DMS153 (cell line): ENCODE measurements at places on chromosomes 2 and 18.

DNA sequence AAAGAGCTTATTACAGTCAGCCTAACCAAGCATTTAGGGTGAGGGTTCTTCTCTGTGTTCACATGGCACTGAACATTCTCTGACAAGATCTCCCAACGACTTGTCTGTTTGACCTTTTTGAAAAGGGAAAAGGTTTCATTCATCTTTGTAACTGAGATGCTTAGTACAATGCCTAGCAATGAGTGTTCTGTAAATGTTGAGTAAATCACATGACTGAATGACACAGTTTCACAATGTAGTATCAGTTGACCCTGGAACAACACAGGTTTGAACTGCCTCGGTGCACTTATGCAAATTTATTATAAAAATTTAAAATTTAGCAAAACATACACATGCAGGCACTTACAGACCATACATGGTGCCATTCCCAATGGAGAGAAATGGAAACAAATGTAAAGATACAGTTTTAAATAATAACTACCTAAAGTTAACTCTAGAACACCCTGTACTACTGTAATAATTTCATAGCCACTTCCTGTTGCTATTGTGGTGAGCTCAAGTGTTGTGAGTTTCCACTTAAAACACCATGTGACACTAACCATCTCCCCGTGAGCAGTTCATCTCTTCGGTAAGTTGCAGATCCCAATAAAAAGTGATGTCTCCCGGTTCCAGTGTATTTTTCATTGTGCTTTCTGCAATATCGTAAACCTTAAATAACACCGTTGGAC is 34.1 kb upstream of the VWC2L start:
- peak; percentile 80 for DNase-seq

- DNase-seq, result no peak
Measured at GRCh38 chr18:74478880-74479279, 17.3 kb upstream of the CNDP2 start.

DNA sequence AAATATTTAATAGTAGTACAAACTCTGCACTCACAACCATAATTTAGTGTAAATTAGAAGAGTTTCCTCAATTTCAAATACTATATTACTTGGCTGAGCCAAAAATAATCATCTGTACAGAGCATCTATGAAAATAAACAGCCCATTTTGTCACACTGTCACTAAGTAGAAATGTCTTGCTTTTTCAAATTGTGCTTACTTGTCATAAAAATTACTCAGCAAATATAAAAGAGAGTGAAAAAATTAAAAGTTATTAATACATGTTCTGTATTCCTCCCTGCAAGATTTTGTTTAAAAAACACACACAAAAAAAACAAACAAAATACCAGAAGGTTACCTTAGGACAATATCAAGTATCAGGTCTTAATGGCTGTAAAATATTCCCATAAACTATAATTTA is 155.7 kb downstream of the DLGAP1 start:
- no peak for DNase-seq

GRCh38 chr2:149082079-149082478 is 43.6 kb downstream of the LYPD6B start:
- DNase-seq, result no peak

DNA sequence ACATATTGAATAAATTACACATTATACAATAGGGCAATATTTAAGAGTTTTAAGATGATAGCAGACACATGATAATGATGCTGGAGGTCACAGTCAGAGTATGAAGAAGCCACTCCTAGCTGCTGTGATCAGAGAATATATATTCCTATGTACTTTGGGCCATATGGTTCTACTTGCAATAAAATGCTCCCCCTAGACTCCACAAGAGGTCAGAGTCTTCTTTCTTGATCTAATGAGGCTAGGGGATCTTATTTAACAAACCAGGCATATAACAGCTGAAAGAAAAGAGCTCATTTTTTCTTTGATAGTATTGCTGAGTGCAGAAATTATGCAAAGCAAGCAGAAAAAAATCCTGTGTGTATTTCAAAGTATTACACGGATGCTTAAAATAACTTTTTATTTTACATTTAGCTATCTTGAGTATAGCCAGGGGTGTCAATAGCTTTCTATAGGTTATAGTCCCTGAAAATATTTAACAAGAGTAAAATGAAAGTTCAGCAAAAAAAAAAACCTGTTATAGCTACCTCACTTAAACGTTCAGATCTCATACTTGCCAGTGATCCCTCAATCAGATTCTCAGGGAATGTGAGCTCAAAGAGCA is 748.7 kb upstream of the CHAC2 start:
- no peak for DNase-seq

DNA sequence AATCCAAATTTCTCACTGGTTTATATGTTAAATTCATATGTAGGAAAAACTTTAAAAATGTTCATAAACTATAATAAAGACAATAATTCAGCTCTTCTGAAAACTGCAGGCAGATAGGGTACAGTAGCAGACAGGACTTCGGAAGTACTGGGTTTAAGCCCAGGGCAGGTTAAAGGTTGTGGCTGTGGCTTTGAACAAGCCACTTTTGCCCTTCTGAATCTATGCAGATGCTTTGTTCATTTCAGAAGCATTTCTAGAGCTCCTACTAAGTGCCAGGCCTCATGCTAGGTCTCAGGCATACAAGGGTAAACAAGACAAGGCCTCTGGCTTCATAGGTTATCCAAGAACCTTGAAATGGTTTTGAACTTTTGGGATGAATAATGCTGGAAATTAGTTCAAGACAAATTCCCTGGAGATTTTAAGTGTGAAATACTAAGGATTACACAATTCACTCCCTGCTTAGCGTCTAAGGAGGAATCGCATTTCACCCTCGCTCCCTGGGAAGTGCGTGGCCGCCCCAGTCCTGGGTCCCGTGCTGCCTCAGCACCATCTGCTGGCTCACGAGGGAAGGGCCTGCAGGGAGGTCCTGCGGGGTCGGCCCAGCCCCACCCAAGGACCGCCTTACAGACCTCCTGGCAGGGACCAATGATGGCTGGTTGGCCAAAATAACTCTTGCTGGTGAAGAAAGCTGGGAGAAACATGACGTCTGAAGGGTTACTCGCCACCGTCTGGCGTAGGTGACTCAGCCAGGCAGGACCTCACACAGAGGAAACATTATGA is 67.7 kb upstream of the L3MBTL4 start:
- DNase-seq, result no peak

DNA sequence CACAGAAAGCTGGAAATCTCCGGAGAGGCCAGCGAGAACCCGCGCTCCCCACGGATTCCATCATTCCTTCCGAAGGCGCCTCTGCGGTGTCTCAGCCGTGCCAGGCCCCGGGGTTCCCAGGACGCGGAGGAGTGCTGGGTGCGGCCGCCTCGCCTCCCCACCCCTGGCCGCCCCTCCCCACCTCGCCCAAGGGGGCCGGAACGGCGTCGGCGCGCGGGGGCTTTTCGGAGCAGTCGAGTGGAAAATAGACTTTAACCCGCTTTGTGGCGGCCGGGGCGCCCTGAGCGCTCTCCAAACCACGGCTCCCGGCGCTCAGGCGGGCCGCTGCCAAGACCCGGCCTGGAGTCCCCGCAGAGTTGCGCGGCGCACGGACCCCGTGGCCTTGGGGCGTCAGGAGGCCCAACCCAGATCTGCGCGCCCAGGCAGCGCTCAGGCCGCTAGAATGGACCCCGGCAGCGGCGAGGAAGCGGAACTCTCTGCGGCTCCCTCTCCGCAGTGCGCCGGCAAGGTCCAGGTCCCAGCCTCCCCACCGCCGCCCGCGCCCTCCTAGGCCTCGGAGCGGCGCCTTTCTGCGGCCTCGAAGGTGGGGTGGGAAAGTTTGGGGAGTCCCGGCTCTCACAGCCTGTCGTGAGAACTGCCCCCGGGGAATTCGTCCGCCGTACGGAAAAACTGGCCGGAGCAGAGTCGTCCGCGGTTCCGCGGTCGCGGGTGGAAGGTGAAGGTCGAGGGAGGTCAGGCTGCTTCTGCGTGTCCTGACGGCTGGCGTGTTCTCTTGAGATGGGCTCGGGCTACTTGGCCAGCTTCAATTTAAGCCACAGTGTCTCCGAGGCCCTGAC is 1.2 kb upstream of the EMX1 start:
- no peak for DNase-seq

- DNase-seq, result no peak
Measured at GRCh38 chr2:56315376-56315775, 131.6 kb downstream of the CCDC85A start.

- DNase-seq, result no peak
Measured at GRCh38 chr2:150882751-150883612, 378.7 kb downstream of the RBM43 start.

- no peak for DNase-seq
Measured at GRCh38 chr18:77206676-77207374, 42.8 kb upstream of the GALR1 start.

GRCh38 chr2:164922134-164922533 is 33.2 kb downstream of the SLC38A11 start:
- peak; percentile 91 for DNase-seq

DNA sequence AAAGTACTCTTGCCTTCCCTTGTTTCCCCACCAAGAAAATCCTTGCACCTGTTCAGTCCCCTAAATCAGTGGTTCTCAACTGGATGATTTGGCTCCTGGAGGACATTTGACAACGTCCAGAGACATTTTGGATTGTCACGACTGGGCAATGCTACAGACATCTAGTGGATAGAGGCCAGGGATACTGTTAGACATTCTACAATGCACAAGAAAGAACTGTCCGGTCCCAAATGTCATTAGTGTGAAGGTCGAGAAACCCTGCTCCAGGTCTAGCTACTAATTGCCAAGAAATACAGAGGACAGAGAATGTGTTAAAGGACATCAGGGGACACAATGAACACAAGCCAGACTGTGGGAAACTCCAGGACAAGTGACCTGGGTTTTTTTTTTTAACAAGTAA is 60.0 kb downstream of the LRP2 start:
- no peak for DNase-seq

DNA sequence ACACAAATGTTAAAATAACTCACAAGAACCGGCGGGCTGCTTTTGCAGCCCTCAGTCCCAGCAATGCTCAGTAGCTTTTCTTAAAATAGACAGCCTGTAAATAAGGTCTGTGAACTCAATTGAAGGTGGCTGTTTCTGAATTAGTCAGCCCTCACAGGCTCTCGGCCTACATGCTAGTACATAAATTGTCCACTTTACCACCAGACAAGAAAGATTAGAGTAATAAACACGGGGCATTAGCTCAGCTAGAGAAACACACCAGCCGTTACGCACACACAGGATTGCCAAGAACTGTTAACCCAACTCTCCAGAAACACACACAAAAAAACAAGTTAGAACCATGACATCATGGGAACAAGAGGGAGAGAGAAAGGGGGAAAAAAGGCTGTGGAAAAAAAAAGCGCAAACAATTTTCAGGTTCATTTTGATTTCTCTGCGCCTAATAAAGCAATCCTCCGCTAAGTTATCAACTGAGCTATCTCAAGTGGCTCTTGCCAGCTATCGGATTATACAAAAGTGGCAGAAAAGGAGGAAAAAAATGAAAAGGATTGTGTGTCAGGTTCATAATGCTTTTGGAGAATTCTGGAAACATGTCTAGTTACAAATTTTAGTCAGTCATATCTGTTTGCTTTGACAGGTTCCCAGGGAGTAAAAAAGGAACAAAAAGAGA is 89.1 kb downstream of the ZEB2 start:
- no peak for DNase-seq

DNA sequence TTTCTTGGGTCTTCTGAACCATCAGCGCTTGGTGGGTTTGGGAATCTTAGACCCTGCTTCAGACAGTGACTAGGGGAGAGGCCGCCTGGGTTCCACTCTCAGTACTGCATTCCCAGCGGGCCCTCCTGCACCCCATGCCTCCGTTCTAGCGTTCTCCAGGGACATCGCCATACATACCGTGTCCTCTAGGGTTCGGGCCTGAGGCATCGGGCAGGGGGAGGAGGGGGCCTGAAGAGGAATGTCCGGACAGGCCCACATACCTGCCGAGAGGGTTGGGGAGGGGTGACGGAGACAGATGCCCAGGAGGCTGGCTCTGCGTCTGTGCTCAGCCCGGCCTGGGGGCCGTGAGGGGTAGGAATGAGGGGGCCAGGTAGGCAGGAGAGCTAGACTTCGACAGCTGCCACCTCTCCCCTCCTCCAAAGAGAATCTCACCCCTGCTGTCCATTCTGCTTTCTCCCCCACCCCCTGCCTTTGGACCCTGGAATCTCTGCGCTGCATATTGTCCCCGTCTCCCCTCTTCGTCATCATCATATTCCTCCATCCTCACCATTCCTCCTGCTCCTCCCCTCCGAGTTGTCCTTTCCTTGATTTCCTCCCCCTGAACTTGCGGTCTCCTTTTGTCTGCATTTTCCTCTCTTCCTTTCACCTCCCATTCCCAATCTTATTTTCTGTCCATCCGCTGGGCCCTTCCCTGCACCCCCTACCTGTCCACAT is 7.8 kb upstream of the WNT10A start:
- DNase-seq, result no peak

- DNase-seq, result no peak
Measured at GRCh38 chr18:62545098-62545497, 22.3 kb downstream of the ZCCHC2 start.

DNA sequence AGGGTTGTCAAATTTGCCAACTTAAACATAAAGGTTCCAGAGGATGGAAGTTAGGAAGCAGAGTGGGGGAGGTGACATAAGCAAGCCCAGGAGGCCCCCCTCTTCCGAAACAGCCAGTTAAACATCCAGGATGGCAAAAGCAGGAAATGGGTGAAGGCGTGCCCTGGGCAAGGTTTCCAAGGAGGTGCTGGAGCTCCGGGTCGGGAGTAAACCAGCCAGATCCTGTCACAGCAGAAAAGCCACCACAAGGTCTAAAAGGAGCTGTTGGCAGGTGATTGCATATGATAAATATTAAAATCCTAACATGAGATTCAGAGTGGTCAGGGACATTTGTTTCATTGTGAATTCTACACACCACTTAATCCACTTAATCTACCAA is 572.2 kb upstream of the SALL3 start:
- peak; percentile 84 for DNase-seq

DNA sequence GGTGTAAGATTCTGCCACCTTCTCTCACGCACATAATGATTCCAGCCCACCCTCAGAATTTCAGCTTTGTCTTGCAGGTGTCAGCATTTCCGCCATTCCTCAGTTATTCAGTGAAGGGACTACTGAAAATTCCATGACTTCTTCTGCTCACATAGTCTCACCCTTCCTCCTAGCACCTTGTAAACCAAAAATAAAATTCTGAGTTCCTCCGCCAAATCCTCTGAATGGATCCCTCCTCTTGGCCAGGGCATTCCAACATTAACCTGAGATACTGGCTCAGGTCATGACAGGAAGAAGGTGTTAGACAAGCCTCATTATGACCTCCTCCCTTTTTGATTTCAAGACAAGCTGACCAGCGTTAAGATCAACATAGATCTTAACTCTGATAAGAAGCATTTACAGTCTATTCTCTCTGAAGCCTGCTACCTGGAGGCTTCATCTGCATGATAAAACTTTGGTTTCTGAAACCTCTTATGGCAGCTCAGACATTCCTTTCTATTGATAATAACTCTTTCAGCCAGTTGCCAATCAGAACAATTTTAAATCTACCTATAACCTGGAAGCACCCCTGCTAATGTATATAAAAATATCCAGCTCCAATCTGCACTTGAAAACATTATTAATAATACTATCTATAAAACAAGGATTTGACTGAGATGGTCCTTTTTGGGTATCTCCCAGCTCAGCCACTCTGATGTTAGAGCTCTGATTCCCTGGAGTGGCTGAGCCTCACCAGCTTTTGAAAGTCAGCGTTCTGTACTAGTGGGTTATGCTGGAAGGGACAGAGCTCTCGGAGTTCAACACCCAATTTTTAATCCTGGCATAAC is 136.4 kb upstream of the APCDD1 start:
- no peak for DNase-seq
